ENCODE measurements at places on chromosomes 16 and 17. TPM values are rescaled to one million over a fixed set of nuclear protein-coding genes. Genes with fewer than 3 reads are reported as not detected.

Gene PDILT
- total RNA-seq = not detected

Gene TBC1D28
- not detected for total RNA-seq

Gene SKAP1
- total RNA-seq = not detected

Gene KRTAP9-4
- not detected for total RNA-seq

Gene HBM
- total RNA-seq = not detected

GRCh38 chr16:971981-972315 lies 1.2 kb upstream of the LMF1 start:
- DNase-seq = no peak

GRCh38 chr17:77810536-77810935 lies 148.0 kb upstream of the TNRC6C start:
- DNase-seq = peak; percentile 69

DNA sequence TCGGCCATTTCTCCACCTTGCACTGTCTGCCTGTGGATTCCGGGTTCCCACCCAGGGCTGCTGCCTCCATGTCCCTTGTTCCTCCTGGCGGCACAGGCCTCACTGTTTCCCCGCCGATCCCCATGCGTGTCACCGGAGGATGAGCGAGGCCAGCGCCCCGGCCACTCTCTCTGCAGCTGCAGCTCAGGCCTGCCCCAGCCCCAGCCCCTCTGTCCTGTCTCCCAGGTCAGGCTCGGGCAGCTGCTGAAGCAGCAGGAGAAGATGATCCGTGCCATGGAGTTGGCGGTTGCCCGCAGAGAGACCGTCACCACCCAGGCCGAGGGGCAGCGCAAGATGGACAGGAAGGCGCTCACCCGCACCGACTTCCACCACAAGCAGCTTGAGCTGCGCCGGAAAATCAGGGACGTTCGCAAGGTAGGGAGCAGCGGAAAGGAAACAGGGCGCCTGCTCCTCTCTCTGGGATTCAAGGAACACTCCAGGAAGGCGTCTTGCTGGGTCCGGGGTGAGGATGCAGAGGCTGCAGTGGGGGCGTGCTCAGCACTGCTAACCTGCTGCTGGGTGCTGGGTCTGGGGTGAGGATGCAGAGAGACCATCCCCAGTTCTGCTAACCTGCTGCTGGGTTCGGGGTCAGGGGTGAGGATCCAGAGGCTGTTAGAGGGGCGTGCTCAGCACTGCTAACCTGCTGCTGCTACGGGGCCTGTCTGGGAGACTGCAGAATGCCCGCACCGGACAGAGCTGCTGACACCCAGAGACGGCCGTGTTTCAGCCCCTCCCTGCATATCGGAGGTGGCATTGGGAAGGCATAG lies 6.1 kb upstream of the GAA start:
- peak; percentile 35 for DNase-seq

GRCh38 chr16:73553941-73554660 lies 506.2 kb upstream of the ZFHX3 start:
- no peak for DNase-seq

- DNase-seq = no peak
Measured at GRCh38 chr16:12207939-12208338, 231.4 kb downstream of the SNX29 start.

DNA sequence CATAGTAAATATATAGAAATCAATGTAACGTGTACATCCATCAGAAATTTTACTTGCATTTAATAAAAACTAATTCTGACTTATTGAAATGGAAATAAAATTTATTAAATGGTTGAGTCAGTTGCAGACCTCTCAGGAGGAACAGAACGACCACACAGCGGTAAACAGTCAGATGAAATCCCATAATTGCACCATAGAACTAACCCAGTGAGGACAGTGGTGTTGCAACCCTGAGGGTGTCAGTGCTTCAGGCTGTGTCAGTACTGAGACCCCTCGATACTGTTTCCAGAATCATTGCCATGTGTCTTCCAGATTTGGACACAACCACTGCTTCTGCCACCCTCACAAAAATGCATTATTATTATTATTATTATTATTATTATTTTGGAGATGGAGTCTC lies 29.0 kb upstream of the SSTR2 start:
- DNase-seq = no peak

- no peak for DNase-seq
Measured at GRCh38 chr17:55163408-55163807, 101.4 kb upstream of the HLF start.

- no peak for DNase-seq
Measured at GRCh38 chr16:24850289-24850938, 4.7 kb downstream of the SLC5A11 start.

DNA sequence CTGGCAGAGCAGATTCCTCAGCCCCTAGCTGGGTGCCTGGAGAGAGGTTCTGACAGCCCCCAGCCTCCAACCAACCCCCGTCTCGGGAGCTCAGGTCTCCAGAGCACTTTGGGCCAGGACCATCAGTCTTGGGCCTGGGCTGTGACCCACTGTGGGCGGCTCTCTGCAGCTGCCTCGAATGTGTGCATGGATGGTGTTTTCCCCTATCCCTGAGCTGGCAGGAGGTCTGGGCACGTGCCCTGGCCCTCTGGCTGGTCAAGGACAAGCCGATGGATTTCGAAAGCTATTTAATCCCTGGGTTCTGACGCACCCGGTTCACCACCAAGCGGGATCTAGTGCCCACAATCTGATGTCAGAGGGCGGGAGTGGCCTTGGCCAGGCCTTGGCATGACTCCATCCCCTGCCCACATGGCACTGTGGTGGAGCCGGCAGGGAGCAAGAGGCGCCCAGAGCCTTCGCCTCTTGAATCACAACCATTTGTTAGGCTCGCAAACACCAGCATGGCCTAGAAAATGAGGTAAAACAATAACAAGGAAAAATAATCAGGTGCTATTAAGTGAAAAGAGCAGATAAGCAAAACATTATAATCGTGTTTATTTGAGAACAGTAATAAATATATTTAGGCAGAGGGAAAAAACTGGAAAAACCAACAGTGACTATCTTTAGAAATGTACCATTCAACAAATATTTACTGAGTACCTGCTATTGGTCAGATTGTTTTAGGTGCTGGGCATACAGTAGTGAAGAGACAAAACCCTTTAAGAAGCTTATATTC lies 69.3 kb upstream of the TOB1 start:
- peak; percentile 46 for DNase-seq

DNA sequence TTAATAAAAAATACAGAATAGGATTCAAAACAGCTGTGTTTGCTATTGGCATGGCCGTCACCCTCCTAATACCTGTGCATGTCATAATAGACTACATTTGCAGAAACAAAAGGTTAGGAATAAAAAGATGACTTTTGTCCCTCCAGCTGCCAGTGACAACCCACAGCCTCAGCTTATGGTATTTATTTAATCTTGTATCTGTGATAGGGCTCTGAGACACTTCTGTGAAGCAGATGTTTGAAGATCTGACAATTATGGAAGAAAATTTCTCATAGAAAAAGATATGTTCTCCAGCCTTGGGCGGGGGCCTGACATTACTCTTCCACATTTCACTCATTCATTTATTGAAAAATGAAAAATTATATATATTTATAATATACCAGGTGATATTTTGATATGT lies 62.2 kb downstream of the PITPNC1 start:
- no peak for DNase-seq

GRCh38 chr17:51234162-51234561 lies 25.7 kb downstream of the MBTD1 start:
- DNase-seq = no peak

- no peak for DNase-seq
Measured at GRCh38 chr17:66386498-66387351, 84.3 kb downstream of the PRKCA start.
